C1 segment of cervical spinal cord (tissue), 14 donors: ENCODE measurements at places on chromosomes 1 and 21.

- DNase-seq = no peak
Observed at GRCh38 chr1:62218604-62219003, 24.0 kb downstream of the L1TD1 start.

- no peak for DNase-seq
Observed at GRCh38 chr1:226798427-226799411, 59.6 kb upstream of the ITPKB start.

- DNase-seq = no peak
Observed at GRCh38 chr1:207152792-207153468, 48.9 kb downstream of the C4BPA start.

DNA sequence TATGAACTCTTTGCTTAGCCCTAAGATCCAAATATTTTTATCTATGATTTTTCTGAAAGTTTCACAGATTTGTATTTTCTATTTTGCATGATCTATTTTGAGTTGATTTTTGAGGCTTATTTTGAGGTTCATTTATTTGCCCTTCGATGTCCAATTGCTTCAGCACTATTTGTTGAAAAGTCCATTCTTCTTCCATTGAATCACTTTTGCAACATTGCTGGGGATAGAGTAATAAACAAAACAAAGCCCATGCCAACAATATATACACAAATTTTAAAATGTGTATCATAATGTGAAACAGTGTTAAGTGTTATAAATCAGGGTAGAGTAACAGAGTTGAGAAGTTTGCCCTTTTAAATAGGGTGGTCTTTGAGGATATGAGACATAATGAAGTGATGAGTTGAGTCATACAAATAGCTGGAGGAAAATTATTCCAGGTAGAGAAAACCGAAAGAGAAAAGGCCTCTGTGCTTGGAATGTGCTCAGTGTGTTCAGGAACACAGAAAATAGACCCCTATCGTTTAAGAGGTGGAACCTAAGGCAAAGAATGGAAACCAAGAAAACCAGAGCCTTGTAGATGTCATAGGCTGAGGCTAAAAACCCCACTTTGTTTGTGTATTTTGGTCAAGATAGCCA, 172.7 kb upstream of the NR5A2 start:
- DNase-seq = no peak

GRCh38 chr21:38879912-38880576, 74.3 kb downstream of the ETS2 start:
- no peak for DNase-seq

DNA sequence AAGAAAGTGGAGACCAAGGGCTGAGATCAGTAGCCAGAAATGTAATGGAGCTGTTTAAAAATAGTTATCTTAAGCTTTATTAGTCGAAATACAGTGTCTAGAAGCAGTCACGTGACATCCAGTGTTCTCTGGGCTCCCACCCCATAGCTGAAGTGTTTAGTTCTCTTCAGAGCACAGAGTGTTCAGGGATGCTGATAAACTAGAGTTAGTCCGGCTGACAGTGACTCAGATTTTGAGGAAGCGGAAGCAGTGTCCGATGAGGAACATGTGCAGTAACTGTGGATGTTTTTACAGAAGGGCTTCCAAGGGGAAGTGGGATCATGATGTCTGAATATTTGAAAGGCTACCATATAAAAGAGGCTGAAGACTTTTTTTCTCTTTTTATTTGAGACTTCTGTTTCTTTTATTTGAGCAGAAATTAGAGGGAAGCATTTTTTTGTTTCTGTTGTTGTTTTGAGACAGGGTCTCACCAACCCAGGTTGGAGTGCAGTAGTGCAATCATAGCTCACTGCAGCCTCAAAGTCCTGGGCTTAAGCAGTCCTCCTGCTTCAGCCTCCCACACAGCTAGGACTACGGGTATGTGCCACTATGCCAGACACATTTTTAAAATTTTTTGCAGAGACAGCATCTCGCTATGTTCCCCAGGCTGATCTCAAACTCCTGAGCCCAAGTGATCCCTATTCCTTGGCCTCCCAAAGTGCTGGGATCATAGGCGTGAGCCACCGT, 124.2 kb downstream of the GALNT2 start:
- no peak for DNase-seq

DNA sequence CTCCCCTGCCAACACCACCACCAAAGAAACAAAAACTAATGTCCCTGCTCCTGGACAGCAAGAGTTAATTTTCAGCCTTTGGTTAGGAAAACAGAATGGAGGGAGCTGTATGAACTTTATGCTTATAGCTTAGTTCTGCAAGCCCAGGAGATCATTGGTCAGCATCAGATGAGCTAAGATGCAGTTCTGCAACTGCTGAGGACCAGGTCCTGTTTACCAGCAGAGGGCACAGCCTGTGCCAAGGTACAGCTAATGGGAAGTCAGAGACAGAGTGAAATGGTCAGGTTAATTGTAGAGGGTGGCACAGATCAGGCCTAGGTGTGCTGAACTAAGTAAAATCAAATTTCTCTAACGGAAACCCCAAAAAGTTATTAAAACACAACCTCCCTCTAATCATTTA, 161.3 kb downstream of the ROR1 start:
- DNase-seq = no peak

DNA sequence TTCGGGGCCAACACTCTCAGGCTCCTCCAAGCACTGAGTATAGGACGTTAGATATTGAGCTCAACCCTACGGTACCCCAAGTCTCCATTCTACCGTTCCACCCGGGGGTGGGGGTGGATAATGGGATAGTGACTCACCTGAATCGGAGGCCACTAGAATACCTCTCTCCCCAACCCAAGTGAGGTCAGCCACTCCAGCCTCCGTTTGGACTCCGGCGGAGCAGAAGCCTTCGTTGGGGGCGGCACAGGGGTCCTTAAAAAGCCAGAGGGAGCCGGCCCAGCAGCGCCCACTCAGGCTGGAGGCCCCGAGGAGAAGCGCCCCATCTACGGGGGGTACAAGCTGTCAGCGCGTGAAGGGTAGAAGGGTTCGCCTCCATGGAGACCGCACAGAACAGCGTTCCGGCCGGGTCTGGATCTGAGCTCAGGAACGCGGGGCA, 556 bp downstream of the WDR77 start:
- DNase-seq = no peak

- DNase-seq = no peak
Observed at GRCh38 chr1:235783148-235783776, 83.4 kb downstream of the LYST start.
